ENCODE measurements at places on chromosomes 5 and 9.
A peak's percentile ranks its signal among the peaks of the same experiment; 100 is the strongest.

DNA sequence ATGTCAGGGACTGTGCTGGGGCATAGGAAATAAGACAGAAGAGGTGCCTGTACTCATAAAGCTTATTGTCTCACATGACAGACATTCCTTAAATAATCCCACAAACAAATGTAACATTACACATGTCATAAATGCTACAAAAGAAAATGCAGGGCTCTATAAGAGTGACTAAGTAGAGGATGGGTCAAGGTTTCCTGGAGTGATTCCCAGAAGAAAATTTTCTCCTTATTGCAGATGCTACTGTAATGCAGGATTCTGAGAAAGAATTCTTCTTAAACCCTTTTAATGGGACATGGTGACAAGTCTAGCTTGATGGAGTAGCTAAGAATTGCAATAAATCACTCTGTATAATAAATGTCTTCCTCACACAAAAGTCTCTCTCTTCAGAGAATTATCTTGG, 55.7 kb downstream of the SH3TC2 start:
- DNase-seq, result peak; percentile 39

DNA sequence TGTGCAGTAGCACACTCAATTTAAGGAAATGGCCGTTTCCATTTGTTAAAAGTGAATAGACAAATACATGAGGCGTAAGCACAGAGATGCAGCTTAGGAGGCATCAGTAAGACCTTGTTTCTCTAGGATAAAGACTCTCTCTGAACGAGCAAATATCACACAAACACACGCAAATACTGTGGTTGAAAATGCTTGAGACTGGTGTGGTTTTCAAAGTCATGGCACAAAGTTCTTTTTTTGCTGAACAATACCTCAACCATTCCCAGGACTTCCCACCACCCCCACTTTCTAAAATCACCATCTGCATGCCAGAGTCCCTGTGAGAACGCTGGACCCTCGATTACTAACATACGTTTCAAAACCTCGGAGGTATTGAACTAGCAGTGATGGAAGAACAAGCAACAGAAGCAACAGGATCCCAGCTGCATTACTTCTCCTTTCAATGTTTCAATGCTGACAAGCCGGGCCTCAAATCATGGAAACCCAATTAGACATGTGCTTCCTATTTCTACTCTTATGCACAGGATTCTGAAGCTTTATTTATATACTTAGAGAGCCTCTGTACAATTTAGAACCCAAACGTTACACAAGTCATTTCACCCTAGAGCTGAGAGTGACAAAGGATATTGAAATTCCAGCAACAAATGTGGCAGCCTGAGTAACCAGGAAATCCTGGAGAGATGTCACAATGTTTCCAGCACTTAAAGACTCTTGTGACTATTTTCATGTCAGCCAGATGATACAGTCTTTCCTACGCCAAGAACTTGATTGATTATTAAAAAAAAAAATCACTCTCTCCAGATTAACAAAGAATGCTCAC, 63.9 kb downstream of the CDC14B start:
- peak; percentile 13 for DNase-seq

DNA sequence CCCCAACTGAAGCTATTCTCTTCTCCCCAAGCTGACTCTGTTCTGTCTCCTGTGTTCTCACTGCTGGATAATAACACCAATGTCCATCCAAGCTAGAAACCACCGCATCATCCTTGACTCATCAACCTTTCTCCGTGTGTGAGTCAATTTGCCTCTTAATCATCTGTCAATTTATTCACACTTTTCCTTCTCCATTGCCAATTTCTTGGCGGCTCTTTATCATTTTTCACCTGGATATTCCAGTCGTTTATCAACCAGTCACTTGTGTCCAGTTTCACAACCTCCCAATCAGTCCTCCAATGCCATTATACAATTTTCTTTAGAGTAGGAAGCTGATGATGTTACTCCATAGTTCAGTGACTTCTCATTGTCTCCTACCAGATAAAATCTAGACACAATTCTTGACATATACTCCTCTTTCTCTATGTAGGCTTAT, 45.4 kb upstream of the LIFR start:
- peak; percentile 38 for DNase-seq

DNA sequence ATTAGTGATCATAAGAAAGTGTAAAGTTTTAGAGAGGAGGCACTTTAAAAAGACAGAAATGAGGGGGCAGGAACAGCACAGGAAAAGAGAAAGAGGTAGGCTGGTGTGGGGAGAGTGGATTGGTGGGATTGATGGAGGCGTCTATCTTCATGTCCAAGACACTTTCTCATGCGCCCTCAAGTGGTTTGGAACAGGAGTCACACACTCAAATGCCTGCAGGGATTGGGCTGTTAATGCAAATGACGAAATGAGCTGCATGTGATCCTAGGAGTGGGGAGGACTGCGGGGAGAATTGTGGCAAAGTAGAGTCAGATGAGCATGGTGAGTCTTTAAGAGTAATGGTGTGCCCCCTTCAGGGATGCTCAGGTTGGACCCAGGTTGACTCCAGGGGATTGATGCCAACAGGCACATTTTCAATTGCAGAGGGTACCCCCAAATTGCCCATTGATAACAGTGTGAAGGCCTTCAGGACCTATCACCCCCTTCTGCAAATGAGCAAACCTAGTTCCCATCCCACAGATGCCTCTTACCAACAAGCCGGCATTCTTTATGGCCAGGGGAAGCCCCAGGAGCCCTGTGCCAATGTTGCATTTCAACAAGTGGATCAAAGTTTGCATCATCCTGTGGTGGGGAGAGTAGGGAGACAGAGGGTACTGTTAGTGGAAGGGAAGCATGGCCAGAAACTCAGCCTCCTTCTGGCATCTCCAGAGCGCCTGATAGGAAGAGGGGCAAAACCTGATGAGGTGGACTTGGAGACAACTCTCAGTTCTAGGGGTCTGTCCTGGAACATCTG, 5.3 kb downstream of the SLC36A3 start:
- DNase-seq, result no peak

DNA sequence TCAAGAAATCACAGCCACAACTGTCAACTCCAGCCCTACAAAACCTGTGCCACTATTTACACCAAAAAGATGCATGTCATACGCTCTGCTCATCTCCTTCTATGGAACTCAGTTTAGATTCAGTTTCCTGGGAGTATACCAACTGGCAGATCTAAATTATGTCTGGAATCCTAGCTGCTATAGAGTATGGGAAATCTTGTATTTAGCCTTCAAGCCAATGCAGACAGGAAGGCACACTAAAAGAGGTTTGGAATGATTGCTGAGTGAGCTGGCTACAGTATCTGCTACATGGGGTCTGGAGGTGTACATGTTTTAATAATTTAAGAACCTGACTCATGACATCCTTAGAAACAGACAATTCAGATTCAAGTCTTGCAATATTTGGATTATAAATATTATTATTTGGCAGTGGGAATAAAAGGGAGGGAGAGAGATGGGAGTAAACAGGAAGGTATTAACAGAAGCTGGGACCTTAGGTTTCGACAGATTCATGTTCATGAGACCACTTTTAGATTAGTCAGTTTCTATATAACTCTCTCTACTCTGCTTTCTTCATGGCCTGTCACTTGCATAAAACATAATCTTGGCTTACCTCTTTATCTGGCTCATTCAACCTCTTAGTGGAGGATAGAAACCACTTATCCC, 178.8 kb upstream of the HAPLN1 start:
- no peak for DNase-seq
